ENCODE measurements at places on chromosomes 12 and 14.

DNA sequence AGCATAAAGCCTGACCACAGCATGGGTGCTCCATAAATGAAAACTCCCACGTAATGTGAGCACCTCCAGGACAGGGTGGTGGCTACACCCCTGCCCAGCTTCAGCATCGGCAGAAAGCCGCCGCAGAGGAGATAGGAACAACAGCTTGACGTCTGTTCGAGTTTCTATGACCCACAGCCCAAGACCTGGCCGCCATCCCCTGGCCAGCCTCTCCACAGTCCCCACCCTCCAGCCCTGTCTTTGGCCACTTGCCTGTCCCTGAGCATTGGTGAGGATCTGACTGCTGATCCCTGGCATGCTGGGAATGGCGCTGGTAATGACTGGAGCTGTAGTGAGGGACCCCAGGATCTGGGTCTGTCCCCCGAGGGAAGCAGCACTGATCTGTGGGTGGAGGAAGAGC, 21.3 kb downstream of the POU6F1 start:
- DNase-seq, result no peak

- no peak for DNase-seq
Observed at GRCh38 chr12:86349196-86349595, 93.0 kb upstream of the MGAT4C start.

DNA sequence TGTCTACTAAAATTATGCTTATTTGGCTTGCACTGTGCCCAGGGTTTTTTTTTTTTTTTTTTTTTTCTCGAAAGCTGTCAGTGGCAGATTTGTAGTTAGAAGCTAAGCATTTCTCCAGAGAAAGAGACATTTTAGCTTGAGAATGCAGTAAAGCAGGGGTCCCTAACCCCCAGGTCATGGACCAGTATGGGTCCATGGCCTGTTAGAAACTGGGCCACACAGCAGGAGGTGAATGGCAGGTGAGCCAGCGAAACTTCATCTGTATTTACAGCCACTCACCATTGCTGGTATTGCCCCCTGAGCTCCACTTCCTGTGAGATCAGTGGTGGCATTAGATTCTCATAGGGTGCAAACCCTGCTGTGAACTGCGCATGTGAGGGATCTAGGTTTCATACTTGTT, 73.7 kb downstream of the TMTC2 start:
- no peak for DNase-seq

GRCh38 chr14:43168371-43168925, 1338.6 kb downstream of the FSCB start:
- no peak for DNase-seq

DNA sequence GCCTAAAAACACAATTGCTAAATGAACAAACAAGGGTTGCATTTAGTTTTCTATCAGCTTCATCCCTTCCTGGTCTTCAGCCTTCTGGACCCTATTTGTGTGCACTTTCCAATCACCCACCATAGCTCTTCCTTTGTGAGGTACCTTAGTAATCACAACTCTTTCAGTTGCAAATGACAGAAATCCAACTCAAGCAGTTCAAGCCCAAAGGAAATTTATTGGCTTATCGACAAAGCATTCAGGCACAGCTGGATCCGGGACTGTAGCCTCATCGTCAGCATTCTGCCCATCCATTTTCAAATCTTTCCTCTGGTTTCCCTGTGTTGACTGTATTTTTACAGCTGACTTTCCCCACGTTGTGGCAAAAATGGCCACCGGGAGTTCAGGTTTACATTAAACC, 148.6 kb upstream of the VASH1 start:
- DNase-seq, result no peak

- DNase-seq, result no peak
Observed at GRCh38 chr12:48027183-48028002, 23.1 kb upstream of the COL2A1 start.

GRCh38 chr14:32587461-32587860, 258.4 kb downstream of the AKAP6 start:
- no peak for DNase-seq

- DNase-seq, result no peak
Observed at GRCh38 chr12:32504591-32504990, 105.2 kb downstream of the FGD4 start.

DNA sequence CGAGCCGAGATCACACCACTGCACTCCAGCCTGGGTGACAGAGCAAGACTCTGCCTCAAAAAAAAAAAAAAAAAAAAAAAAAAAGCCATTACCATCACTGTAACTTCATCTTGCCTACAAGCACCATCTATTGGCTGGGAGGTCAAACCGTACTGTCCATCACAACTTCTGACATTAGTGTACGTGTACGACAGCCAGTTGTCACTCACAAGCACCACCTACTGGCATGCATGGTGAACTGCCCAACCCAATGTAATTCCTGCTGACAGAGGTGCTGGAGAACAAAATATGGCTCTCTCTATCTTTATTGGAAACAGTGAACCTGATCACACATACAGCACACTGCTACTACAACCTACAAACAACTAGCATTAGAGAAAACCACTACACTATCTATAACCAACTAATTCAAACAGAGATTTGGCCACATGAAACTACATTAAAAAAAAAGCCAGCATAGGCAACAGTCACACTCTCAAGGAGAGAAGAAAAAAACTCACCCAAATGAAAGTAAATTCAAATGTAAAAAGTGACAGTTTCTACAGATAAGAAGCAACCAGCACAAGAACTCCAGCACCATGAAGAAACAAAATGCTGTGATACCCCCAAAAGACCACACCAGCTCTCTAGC, 82.3 kb downstream of the PUS7L start:
- DNase-seq, result peak; percentile 36

DNA sequence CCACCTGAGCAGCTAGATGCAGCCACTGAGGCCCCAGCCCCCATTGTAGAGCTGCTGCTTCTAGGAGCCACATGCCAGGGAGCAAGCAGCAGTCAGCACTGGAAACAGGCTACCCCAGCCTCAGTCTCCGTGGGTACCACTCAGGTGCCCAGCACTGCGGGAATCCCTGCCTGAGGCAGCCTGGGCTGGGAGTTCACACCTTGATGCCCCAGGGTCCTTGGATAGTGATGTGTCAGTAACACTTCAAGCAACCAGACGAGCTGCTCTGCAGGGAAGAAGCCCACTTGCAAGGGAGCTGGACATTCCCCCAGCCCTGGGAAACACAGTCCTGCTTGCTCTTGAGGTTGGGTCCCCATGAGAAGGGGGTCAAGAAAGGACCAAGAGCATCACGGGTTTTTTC, 90.7 kb downstream of the ZFP36L1 start:
- DNase-seq, result no peak

GRCh38 chr12:122013136-122013535, 8.5 kb upstream of the BCL7A start:
- no peak for DNase-seq

GRCh38 chr14:64806202-64806861, 73.4 kb downstream of the SPTB start:
- DNase-seq, result no peak

GRCh38 chr12:2804393-2805142, 7.9 kb upstream of the ITFG2 start:
- peak; percentile 26 for DNase-seq

DNA sequence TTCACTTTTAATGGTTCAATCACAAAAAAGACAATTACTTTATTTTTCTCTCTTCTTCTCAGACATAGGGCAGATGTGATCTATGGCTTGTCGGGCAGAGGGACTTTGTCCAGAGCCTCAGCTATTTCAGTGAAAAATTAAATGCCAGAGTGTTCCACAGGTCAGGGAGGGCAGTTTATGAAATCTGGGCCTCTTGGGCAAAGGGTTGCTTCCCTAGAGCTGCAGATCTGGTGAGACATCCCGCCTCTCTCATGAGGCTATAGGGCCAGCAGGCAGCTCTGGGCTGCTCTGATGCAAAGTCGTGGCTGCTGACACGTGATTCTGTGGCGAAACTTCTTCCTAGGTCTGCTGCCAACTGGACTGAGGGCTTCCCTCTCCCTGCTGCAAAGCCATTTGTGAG, 6.0 kb downstream of the CLMN start:
- peak; percentile 72 for DNase-seq

GRCh38 chr14:23545740-23546365, 5.7 kb downstream of the ZFHX2 start:
- DNase-seq, result no peak

- no peak for DNase-seq
Observed at GRCh38 chr12:110658878-110659277, 30.0 kb downstream of the HVCN1 start.

DNA sequence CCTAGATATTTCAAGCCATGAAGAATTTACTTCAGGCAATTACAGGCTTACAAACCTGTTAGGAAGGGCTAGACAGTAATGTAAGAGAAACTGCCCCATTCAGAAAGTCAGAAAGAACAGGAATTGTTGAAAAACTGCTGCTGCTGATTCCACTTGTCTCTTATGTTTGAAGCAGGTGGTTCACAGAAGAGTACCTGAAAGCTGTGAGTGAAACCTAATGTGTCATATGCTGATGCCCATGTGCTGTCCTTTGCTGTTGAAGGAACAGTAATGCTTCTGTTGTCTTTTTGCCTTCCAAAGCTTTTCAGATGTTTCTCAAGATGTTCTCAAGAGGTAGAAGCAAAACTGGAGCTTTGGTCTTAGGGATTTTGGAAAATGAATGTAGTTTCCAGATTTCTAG, 39.0 kb downstream of the MNAT1 start:
- DNase-seq, result no peak

DNA sequence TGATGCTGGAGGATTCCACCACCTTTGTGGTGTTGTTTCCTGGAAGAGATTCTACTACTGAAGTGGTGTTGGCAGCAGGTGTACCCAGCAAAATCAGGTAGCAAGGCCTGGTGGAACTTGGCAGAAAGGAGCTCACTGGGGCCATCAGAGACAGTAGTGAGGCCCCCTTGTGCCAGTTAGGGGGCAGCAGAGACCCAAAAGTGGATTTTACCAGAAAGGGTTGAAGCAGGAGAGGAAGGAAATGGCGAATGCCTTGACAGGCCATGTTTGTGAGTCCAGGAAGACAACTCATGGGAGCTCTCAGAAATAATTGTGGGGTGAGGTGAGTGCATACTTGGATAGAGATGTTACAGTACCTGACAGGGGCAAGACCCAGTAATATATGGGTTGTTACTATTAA, 137.7 kb upstream of the FGD4 start:
- no peak for DNase-seq

DNA sequence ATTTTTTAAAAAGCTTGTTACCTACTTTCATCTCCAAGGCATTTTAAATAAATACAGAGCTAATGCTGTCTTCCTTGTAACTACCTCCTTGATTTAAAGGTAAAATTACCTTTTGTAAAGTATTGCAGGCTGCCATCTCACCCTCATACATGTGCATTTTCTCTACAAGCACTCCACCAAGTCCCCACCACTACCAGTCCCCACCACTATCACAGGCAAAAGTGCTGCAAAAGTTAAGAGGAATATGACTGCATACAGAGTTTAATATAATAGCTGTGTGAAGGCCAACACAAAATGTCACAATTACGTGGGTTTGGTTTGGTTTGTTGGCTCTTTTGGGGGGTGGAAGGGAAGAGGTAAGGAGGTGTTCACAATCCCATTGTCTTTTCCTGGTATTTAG, 9.6 kb downstream of the SIX1 start:
- no peak for DNase-seq

GRCh38 chr12:44511289-44511688, 364.8 kb downstream of the NELL2 start:
- DNase-seq, result no peak

DNA sequence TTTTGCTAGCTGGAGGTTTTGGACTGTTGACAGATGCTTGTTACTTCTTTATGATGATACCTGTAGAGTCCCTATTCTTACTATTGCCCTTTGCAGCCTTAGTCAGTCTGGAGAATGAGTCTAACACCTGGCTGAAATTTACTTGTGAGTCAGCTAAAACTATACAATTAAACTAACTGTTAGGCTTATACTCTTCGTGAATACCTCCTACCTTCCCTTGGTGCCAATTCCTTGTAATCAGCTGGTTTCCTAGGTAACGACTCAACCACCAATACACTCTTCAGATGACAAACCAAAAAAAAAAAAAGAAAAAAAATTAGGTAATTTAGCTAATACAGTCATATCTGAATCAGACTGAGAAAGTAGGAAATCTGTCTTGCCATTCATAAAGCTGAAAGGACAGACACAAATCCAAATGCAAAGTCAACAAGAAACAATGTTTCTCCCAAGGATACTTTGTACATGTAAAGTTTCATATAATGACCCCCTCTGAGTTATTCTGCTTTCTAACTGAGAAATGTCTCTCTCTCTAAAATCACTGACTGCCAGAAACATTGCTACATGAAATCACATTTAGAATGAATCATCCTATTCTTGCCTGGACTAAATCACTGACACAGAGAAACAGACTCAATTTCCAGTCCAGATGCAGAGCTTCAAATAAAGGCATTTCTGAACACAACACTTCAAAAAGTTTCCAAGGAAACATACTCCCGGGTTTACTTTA, 56.5 kb upstream of the CDKL1 start:
- DNase-seq, result no peak

DNA sequence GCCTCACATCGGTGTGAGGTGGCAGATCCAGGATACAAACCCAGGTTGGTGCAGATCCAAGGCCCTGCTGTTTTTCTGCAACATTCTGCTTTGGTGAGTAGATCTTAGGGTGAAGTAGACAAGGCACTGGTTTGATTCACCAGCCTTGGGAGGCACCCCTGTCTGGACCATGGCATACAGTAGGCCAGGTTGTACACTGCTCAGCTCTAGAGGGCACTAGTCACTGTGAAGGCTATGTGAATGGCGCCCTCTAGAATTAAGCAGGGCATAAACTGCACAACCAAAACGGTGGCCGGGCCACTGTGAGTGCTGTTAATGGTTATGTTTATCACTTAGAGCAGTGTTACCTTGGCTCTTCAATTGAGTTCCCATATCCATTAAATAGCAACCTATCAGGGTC, 280.6 kb upstream of the PWP1 start:
- DNase-seq, result no peak

DNA sequence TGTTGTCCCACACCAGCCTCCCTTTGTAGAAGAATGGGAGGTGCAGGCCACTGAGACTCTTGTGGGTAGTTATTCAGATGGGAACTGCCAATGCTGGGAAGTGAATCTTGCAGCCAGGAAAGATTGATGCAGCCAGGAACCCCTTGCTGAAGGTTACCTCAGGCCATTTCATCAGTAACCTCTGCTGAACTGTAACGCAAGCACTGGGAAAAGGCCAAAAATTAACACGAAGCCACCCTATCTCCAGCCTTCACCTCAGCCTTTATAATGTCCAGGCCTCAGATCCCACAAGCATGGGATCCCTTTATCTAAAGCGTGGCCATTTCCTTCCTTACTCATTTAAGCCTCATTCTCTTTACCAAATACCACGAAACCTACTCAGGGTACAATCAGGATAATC, 211.1 kb downstream of the SPTSSA start:
- DNase-seq, result no peak

- no peak for DNase-seq
Observed at GRCh38 chr12:560691-561390, 101.1 kb downstream of the B4GALNT3 start.

DNA sequence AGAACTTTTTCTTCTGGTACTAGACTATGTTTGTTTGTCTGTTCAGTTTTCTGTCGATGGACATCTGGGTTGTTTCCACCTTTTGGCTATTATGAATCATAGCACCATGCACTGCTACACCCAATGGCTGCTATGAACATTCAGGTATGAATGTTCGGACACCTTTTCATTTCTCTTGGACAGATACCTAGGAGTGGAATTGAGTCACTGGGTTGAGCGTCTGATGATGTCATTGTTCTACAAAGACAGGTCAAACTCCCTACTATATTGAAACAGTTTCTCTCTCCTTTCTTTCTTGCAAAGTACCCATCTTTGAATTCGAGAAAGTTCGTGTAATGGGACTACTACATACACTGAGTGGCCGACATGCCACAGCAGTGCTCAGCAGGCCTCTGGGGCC, 44.7 kb downstream of the KCTD10 start:
- no peak for DNase-seq

GRCh38 chr14:22981090-22981875, 1.1 kb downstream of the AJUBA start:
- DNase-seq, result no peak

- DNase-seq, result no peak
Observed at GRCh38 chr12:90484094-90484493, 470.9 kb downstream of the CCER1 start.

Measured in head of caudate nucleus (tissue), 42 donors.